ENCODE measurements at places on chromosomes 1 and 21.

- peak; percentile 46 for DNase-seq
Observed at GRCh38 chr1:200625381-200625824, 4.9 kb upstream of the KIF14 start.

- DNase-seq, result peak; percentile 93
Observed at GRCh38 chr1:227793948-227794816, 21.3 kb upstream of the PRSS38 start.

GRCh38 chr1:6271006-6271405, 10.1 kb upstream of the GPR153 start:
- DNase-seq, result no peak

DNA sequence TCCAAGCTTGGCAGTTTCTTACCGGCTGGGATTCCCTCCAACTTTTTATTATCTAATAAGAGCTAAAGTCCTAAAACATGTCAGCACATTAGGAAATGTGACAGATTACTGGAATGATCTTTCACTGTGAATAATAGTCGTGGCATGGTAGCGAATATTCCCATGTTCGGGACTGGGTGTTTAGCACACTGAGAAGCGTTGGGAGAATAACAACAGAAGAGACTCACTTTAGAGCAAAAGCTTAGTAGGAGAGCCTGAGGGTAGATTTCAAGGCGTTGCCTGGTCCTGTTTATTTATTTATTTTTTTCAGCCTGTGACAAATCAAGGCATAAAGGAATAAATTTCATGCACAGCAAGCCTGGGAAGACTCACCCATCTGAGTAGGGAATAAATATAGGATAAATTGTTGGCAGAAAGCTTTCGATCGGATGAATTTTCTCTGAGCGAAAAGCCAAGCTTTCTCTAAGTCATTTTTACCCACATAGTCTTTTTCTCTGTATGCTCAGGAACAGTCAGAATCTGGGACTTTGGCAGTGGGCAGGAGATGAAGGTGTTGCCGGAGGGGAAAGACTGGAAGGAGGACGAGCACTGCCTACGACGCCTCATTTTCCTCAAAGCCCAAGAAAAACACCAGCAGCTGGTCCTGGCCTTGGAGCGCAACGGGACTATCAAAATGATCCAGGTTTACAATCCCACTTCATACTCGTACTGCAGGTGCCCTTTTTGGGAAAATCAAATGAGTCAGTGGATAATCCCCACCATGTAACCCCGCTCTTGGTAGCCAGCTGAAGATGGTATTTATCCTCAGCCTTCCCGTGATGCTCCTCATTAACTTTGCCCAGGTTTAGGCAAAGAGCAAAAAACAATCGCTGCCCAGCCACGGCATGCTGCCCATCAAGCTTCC, 97.2 kb downstream of the WDR64 start:
- peak; percentile 79 for DNase-seq

DNA sequence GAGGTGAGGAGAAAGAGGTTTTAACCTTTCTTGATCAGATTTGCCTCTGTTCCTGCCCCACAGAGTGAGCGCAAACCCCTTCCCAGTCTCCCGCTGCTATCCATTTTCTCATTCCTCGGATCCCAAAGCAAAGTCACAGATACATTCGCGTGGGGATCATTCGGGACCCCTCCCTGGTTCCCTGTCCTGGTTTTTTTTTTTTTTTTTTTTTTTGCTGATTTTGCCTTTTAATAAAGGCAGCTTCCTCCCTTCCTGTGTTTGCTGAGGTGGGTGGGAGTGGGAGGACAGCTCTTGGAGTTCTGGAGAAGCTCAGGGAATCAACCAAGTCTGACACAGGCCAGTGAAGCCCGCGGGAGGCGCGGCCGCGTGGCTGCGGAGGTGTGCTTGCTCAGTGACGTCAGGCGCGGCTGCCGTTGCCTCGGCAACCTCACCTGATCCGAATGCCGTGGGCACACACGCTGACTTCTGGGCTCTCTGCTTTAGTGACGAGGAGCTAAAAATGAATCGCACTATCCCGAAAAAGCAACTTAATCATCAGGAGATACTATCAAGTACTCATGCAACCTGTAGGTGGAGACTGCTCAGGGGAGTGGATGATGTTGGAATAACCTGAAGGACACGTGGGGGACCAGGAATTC, 106.4 kb downstream of the TBX19 start:
- peak; percentile 53 for DNase-seq

DNA sequence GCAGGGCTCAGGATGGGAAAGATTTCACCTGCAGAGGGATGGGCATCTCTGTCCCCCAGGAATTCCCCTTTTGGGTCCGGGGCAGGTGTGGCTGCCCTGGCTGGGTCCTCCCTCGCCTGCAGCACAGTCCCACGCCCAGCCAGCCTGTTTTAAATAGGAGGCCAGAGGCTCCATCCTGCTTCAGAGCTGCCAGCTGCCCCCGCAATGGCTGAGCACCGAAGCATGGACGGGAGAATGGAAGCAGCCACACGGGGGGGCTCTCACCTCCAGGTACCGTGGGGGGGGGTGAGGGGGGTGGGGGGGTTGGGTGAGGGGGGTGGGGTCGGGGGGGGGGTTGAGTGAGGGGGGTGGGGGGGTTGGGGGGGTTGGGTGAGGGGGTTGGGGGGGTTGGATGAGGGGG, 3.6 kb downstream of the SCNN1D start:
- no peak for DNase-seq

DNA sequence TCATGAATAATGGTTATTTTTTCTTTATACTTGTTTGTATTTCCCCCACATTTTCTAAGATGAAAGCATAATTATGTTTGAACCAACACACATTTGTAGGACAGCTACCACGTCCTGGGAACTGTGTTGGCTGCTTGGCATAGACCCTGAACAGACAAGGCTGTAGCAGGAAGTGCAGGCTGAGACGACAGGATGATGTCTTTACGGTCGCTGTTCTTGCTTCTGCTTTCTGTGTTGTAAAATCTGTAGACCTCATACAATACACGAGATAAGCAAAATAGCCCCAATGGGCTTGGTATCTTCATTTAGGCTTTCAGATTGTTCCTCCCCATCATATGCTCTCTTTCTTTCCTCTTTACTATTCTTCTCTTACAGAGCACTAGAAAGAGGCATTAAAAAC, 23.3 kb upstream of the OTUD3 start:
- no peak for DNase-seq

DNA sequence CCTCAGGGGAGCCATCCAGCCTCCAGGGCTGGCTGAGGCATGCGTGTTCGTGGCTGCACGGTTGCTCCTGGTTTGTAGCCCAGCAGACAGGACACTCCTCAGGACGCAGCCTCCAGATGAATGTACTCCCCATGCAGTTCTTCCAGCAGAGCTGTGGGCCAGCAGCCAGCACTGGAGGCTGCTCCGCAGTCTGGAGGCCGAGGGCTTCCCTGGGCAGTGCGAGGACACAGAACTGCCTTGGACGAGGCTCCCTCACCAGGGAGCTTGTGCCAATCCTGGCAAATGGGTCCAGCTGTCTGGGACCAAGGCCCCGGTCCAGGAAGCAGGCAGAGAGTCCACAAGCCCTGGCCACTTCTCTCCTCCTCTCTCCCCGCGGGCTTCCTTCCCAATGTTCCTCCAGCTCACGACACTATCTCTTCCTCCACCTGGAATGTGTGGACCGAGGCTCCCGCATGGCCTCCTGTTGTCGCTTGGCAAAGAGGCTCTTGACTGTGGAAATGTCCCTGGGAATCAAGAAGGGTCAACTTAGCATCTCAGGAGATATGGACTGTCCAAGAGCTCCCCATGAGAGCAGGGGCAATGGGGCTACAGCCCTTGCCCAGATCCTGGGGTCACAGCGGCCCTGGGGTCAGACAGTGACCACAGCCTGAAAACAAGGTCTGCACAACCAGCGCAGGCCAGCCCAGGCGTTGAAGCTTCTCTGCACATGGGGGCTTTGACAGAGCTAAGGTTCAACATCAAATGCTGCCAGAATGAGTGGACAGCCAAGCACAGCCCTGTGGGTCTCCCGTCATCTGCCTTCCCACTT, 5.3 kb downstream of the EDN2 start:
- DNase-seq, result peak; percentile 55

DNA sequence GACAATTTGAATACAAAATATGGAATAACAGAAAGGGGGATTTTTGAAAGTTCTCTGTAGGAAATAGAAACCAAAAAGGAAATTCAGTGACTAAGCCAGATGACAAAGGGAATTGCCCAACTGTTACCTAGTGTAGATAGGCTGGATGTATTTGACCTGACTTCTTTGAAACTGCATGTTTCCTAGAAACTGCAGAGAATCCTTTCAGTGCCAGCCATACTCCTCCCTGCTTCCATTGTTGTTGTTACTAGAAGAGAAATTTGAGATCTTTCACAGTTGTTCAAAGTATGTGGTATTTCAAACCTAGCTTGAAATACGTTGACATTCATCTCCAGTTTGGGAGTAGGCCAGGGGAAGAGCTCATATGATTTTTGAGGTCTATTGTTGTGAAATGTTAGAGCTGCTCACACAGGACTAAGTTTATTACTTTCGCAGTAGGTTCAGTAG, 1.8 kb upstream of the GBP5 start:
- DNase-seq, result peak; percentile 79

DNA sequence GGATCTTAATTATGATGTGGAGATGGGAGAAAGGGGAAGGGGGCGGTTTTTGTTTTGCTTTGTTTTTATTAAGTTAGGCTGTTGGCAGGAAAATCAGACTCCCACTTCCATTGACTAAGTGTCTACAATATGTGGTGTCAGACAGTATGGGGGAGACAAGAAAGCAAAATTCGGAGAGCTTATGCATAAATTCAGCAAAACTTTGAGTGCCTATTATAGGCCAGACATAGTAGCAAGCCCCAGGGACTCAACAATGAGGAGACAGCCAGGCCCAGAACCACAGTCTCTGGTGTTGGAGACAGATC, 835 bp upstream of the TSPAN2 start:
- peak; percentile 64 for DNase-seq

GRCh38 chr1:215530401-215530984, 36.6 kb upstream of the KCTD3 start:
- DNase-seq, result no peak

DNA sequence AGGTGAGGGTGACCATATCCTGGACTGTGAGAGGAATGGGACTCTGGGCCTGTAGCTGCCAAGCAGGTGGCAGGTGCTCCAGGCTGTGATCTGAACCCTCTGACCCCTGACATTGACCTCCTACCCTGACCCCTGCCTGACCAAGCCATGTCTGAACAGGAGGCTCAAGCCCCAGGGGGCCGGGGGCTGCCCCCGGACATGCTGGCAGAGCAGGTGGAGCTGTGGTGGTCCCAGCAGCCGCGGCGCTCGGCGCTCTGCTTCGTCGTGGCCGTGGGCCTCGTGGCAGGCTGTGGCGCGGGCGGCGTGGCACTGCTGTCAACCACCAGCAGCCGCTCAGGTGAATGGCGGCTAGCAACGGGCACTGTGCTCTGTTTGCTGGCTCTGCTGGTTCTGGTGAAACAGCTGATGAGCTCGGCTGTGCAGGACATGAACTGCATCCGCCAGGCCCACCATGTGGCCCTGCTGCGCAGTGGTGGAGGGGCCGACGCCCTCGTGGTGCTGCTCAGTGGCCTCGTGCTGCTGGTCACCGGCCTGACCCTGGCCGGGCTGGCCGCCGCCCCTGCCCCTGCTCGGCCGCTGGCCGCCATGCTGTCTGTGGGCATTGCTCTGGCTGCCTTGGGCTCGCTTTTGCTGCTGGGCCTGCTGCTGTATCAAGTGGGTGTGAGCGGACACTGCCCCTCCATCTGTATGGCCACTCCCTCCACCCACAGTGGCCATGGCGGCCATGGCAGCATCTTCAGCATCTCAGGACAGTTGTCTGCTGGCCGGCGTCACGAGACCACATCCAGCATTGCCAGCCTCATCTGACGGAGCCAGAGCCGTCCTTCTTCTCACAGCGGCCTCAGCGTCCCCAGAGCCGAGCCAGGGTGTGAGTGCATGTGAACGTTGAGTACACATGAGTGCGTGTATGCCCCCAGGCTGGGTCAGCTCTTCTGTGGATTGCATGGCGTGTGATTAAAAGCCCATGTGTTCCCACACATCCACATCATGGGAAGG, 3.1 kb downstream of the TMEM125 start:
- no peak for DNase-seq

GRCh38 chr1:172971241-172971640, 79.5 kb downstream of the TNFSF18 start:
- DNase-seq, result no peak

GRCh38 chr1:243465081-243465480, 209.2 kb downstream of the SDCCAG8 start:
- DNase-seq, result no peak

DNA sequence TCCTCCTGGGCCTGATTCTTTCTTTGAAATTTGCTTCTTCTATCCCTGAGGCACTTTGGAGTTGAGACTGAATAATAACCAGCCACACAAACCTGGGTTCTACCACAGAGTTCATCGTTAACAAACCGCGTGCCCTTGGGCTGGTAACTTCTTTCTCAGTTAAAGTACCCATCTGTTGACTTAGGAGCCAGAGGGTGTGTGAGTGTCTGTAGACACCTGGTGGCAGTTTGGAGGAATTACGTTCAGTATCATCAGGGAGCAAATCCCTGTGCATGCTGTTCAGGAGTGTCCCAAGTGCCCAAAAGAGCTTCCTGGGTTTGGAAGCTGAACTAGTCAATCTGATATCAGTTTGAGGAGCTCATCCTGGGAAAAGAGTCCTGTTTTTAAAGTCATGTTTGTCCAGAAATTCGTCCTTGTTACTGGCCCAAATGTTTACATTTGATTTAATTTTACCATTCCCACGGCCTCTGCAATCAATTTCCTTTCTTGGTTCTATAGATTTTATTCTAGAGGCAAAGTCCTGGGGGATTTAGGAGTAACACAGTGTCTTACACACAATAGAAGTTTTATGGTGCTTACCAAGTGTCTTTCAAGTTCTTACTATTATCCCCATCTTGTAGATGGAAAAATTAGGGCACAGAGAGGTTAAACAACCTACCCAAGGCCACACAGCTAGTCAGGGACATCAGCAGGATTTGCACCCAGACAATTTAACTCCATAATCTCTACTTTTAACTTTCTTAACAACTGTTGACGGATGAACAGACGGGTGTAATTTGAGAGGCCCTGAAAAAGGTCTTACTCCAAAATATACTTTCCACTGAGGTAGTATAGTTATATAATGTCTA, 26.7 kb upstream of the RPTN start:
- DNase-seq, result peak; percentile 70

- DNase-seq, result no peak
Observed at GRCh38 chr1:211352985-211353515, 26.4 kb downstream of the TRAF5 start.

- peak; percentile 67 for DNase-seq
Observed at GRCh38 chr21:34630536-34631143, 15.7 kb upstream of the RCAN1 start.
